ENCODE measurements at places on chromosomes 16 and 17.
A peak's percentile ranks its signal among the peaks of the same experiment; 100 is the strongest.

DNA sequence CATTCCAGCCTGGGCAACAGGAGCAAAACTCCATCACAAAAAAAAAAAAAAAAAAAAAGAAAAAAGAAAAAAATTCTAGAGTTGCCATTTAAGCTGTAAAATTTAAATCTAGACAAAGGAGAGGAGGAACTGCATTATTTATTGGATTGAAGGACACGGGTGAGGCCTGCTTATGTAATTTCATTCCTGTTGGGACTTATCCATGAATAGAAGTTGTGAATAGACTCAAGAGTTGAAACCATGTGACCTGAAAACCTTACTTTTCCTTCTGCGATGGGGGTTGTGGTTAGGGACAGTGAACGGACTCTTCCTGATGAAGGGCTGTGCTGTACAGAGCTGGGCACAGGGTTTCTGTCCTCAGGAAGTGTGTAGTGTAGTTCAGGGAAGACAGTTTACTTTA lies 22.5 kb downstream of the BANP start:
- DNase-seq = no peak

DNA sequence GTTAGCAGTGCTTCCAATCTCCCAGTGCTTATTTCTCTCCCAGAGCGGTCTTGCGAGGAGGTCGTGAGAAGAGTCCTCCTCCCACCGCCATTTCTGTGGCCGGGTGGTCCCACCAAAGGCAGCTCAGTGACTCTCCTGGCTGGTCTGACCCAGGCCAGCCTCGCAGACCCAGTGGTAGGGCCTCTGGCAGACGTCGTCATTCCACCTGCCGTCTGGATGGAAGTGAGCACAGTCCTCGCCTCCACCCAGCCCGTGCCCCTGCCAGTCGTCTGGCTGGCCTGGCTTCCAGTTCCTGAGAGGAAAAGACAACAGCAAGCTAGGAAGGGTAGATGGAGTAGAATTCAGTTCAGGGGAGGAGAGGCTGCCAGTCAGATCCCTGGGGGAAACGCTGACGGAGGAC lies 5.1 kb downstream of the CLEC10A start:
- DNase-seq = no peak

DNA sequence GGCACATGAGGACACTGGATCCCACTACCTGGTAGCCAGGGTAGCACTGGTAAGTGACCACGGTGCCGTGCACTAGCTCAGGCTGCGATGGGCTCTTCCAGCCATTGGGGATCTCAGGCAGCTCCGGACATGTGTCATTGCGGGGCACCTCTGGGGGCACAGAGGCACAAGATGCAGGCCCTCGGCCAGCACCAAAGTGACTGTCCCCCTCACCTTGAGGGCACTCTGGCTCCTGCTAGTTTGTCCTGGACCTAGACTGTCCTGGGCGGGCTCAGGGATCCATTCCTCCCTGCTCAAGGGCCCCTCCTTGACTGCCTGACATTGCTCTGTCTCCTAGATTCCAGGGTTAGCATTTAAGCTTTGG lies 6.7 kb upstream of the PHF12 start:
- no peak for DNase-seq

DNA sequence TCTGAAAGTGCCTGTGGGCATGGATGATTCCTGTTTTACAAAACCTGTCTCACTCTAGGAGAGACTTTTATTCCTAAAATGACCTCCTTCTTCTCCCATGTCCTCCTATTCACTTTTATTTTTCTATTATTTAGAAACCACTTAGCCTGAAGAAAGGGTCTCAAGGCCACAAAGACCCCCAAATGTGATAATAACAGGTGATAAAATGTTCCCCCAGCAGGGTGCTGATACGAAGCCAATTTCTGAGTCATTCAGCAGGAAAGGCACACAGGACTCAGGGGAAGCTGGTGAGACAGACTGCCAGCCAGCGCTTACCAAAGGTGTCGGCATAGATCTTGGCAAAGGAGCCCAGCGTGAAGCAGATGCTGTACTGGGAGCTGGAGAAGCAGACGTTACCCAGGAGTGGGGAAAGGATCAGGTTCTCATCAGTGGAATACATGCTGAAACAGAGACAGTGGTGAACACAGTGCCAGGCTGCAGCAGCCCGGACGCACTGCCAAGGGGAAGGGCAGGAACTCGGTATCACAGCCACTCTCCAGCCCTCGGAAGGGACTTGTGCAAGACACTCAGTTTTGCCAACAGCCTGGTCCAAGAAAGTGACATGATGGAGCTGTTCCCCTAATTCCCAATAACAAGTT lies 24.6 kb downstream of the HIGD1B start:
- DNase-seq = peak; percentile 44

DNA sequence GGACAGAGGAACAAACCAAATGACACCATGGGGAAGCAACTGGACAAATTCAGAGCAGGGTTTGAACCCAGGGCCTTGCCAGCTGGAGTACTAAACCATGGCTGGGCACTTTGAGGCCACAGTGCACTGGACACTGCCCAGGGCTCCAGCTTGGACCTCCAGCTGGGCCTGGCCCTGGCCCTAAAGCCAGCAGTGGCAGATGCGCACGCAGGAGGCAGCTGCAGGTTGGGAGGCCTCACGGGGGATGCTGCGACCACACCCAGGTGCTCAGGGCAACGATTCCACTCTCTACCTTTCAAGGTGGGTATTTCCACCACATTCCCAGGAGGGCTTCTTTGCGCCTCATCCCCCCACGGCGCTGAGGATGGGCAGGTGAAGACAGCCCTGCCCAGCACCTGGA lies 28.9 kb downstream of the WNT3 start:
- DNase-seq = no peak

GRCh38 chr17:9969301-9969935 lies 64.3 kb upstream of the RCVRN start:
- no peak for DNase-seq

- DNase-seq = no peak
Observed at GRCh38 chr17:9981344-9981915, 76.4 kb upstream of the RCVRN start.

DNA sequence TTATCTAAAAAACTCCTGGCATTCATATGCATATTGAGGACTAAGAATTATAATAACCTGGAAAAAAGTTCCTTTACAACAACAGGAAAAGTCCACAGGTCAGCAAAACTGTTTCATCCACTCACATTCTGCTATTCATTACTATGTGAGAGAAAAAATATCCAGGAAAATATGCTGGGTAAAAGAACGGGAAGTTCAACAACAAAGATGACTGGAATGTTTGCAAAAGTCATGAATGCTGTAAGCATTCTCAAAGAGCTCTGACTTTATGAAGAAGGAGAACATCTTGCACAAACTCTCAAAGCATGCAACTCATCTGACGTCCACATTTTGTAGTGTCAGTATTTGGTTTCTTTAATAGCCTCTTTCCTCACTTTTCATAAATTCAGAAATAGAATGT lies 56.9 kb upstream of the ALDH3A1 start:
- DNase-seq = no peak

DNA sequence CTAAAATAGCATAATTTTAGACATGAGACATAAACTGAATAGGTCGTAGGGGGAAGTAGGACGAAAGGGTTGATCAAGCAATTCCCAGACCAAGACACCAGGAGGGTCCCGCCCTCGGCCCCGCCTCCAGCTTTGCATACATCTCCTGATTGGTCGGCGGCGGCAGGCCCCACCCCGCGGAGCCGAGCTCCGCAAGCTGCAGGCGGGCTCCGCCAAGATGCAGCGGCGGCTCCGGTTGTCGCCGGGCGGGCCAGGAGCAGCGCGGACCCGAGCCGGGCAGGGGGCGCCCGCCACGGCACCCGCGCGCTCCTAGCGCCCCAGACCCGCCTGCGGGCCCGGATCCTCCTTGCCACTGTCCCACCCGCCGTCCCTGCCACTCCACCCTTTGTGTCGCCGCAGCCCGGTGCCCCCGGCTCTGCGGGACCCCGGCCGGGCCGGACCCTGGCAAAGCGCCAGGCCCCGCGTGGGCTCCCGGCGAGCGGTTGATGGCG lies at the start of gene CDR2L:
Gene CDR2L (plus strand): TSS at position 215 of the 491 bp plus-strand sequence. CDS start 412 bp downstream, outside the sequence.
- DNase-seq = peak; percentile 98

- peak; percentile 34 for DNase-seq
Observed at GRCh38 chr17:49361129-49361901, 735 bp downstream of the ZNF652 start.

- peak; percentile 94 for DNase-seq
Observed at GRCh38 chr16:2023092-2024031, 3.3 kb upstream of the NHERF2 start.

- no peak for DNase-seq
Observed at GRCh38 chr17:49971848-49972485, 3.0 kb downstream of the DLX4 start.

DNA sequence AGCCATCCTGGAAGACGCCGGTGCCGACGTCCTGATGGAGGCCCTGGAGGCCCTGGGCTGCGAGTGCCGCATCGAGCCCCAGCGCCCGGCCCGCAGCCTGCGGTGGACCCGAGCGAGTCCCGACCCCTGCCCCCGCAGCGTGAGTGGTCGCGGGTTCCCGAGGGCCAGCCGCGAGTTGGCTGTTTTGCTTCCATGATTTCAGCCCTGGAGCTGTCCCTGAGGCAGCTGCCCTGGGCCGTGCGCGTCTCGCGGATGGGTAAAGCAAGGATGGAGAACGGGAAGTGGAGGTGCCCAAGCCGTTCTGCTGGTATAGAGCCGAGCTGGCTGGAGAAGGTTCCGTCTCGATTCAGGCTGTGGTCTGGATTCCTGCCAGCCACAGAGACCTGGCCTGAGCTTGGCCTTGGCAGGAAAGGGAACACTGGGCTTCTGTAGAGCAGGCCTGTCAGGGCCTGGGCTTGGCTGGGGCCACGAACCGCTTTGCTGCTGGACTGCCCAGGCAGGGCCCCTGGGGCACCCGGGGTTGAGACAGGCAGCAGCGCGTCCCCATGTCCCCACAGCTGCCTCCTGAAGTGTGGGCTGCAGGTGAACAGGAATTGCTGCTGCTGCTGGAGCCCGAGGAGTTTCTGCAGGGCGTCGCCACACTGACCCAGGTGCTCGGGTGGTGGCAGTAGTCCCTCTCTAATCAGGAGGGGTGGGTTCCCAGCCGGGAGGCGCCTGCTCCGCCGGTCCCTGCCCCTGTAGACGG lies 941 bp upstream of the MRPS34 start:
- no peak for DNase-seq

DNA sequence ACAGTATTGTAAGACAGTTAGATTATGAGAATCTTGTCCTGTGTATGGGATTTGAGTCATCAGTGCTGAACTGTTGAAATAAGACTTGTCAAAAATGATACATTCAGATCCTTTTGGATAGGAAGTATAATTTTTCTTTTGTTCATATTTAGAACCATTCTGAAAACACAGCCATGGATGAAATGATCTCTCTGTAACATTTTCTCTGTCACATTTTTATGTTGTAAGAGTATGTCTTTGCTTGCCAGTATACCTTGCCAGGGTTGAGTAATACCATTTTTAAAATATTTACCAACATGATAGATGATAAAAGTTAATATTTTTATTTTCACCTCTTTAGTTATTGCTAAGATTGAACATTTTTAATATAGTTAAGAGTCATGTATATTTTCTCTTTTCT lies 45.0 kb downstream of the NSRP1 start:
- no peak for DNase-seq

DNA sequence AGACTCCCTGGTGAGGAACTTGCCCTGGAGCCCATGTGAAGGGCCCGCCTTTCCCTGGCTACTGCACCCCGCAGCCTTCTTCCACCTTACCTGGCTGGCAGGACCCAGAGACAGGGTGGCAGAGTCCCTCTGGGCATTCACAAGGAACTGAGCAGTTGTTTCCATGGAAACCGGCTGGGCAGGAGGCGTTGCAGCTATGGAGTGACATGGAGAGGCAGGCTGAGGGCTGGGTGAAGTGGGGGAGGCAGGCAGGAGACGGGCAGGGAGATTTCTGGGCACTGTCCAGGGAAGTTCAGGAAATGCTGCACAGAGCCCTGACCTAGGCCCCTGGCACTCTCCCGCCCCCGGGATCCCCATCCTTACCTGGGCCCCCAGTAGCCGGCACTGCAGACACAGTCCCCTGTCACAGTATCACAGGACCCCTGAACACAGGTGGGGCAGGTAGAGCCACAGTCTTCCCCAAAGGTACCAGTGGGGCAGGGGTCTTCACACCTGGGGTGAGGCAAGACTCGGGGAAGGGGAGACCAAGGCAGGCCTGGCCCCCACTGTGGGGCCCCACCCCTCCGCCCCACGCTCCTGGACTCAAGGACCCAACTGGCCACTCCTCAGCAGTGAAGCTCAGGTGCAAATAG lies 5.9 kb downstream of the SCARF1 start:
- no peak for DNase-seq

- DNase-seq = no peak
Observed at GRCh38 chr17:18033442-18034099, 5.4 kb downstream of the ATPAF2 start.

- no peak for DNase-seq
Observed at GRCh38 chr17:58281511-58282011, 826 bp upstream of the MPO start.

GRCh38 chr16:54939510-54940278 lies 9.0 kb downstream of the IRX5 start:
- no peak for DNase-seq

DNA sequence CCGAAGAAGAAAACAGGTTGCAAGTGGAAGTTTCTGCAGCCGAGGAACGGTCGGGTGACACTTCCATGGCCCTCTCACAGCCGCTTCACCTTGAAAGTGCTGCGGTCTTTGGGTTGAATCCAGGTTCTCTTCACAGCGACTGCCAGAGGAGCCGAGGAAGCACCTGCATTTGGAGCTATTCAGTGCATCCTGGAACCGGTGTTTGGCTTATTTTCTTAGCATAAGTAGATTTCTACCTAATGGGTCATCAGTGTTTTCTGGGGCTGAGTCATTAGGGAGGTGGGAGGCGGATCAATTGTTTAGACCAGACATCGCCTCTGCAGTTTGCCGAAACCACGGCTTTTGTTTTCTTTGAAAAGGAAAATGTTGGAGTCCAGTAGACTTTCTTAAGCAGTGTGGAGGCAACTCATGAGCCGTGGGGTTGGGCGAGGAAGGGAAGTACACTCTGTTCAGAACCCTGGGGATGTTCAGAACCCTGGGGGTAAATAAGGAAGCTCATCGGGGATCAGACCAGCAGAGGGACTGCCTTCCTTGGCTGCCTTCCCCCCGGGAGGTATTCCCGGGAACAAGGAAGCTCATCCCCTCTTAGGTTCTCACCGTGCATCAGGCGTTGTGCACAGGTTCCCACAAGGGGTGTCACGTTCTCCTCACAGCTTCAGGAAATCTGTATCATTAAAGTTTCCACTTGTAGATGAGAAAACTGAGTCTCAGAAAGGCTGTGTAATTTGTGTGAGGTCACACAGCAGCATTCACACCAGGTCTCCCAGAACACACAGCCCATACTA lies 361.5 kb downstream of the SNX29 start:
- no peak for DNase-seq

DNA sequence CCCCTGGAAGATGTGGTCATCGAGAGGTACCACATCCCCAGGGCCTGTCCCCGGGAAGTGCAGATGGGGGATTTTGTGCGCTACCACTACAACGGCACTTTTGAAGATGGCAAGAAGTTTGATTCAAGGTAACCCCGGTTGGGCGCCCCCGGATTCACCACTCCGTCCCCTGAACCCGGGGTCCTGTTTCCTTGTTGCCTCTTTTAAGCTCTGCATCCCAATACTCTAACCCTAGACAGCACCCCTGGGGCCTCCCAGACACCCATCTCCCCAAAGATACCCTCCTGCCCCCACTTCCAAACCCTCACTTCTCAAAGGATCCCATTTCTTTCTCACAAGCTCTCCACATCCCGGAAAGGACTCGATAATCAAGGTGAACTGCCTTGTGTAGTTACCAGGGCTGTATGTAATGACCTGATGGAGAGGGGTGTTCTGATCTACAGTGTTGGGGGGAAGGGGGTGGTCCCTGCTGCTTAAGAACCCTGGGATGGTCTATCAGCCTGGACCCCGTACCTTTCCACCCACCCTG lies 412 bp downstream of the FKBP10 start:
- DNase-seq = no peak

- peak; percentile 82 for DNase-seq
Observed at GRCh38 chr16:56932721-56933619, 1.0 kb downstream of the HERPUD1 start.

Measured in left ventricle myocardium inferior (tissue), 1 donor.